Activated B cell treated with CpG ODN at 0.5 μM for 24 hours (primary cell): ENCODE measurements at places on chromosomes 7 and 10. TPM values are rescaled to one million over a fixed set of nuclear protein-coding genes. Genes with fewer than 3 reads are reported as not detected.

DNA sequence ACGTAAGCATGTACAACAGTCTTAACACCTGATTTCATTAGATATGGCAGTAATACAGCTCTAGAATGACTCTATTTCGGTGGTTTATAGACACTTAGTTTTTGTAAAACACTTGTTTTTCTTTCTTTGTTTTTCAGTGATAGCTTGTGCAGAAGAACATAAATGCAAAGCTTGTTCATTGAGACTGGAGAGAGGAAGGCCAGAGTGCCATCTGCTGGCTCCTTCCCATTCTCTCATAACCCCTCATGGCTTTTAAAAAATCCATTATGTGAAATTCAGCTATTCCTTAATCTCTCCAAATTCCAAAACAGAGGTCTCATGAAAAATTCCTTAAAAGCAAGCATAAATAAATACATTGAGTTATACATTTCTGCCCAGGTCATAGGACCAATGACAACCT, 76.3 kb downstream of the CACNB2 start:
- DNase-seq: no peak
- H3K27ac ChIP-seq: no peak overlapping the region
- no peaks in the 10 kb centered on the region for H3K36me3 ChIP-seq
- H3K4me3 ChIP-seq: no peak overlapping the region
- no peaks in the 10 kb centered on the region for H3K27me3 ChIP-seq

BUD31 gene
- 93.7 and 113 TPM in 2 replicates for total RNA-seq

DNA sequence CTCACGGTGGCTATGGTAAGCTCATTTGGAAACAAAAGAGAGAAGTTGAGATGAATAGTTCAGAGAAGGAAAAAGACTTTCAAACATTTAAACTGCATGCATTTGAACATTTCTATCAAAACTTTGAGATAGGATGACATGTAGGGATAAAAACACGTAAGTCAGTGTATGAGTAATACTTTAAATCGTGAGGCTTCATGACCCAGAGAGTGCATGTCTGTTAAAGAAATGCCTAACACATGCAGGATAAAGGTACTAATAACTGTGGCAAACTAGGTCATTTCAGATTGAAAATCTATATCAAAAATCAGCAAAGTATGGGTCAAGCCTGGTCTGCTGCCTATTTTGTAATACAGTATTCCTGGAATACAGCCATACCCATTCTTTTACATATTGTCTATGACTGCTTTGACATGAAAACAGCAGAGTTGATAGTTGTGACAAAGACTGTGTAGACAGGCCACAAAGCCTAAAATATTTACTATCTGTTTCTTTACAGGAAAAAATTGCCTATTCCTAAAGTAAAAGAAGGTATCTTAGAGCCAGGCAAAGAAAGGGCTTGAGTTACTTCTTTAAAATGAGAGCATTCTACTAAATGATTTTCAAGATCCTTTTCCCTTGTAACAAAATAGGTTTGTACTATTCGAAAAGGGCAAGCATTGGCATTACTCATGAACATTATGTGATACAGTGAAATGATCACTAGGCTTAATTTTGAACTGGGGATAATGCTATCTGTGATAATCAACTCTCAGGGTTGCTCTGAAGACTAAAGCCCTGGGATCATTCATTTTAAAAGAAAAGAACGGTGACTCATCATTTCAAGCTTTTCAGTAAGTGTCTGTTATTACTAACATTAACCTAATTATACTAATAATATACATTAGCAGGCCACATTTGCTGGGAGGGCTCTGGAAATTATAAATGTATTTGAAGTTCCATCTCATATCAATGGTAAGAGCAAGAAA, 185.9 kb downstream of the CRPPA start:
- no peak overlapping the region for H3K4me3 ChIP-seq
- H3K27me3 ChIP-seq: no peaks in the 10 kb centered on the region
- DNase-seq: no peak
- no peaks in the 10 kb centered on the region for H3K4me1 ChIP-seq

- no peaks in the 10 kb centered on the region for H3K36me3 ChIP-seq
- peaks cover 38% of the 10 kb centered on the region for H3K27me3 ChIP-seq
- no peak overlapping the region for H3K27ac ChIP-seq
- H3K4me1 ChIP-seq: peaks cover 5% of the 10 kb centered on the region
- DNase-seq: peak; percentile 24
Measured at GRCh38 chr7:29189743-29190201, 4.8 kb upstream of the CHN2 start.

CYP3A7 gene
- total RNA-seq: not detected in 2 replicates

- peak overlapping the region; percentile 93 for H3K27ac ChIP-seq
- peak overlapping the region; percentile 56 for H3K4me3 ChIP-seq
Measured at GRCh38 chr10:90999512-91000172, 78.8 kb upstream of the ANKRD1 start.

DNA sequence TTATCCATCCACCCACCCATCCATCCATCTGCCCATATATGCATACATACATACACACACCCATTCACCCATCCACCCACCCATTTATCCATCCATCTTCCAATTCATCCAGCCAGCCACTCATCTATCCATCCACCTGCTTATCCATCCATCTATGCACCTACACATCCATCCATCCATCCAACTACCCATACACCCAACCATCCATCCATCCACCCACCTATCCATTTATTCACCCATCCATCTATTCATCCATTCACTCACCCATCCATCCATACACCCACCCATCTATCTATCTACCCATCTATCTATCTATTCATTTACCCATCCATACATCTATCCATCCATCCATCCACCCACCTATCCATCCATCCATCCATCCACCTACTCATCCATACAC, 17.3 kb downstream of the TMEM72 start:
- no peaks in the 10 kb centered on the region for H3K4me1 ChIP-seq
- no peaks in the 10 kb centered on the region for H3K27me3 ChIP-seq
- no peak for DNase-seq
- no peak overlapping the region for H3K27ac ChIP-seq
- H3K36me3 ChIP-seq: no peaks in the 10 kb centered on the region

FOXK1 gene
- 37.5 and 42.7 TPM in 2 replicates for total RNA-seq

AKR1C8 gene
- not detected in 2 replicates for total RNA-seq

GRCh38 chr7:51970961-51971665, 654.5 kb upstream of the COBL start:
- no peaks in the 10 kb centered on the region for H3K36me3 ChIP-seq
- H3K27ac ChIP-seq: no peak overlapping the region
- no peak for DNase-seq
- no peaks in the 10 kb centered on the region for H3K27me3 ChIP-seq
- H3K4me3 ChIP-seq: no peak overlapping the region

GRCh38 chr7:53113424-53113823, 78.0 kb downstream of the POM121L12 start:
- no peaks in the 10 kb centered on the region for H3K27me3 ChIP-seq
- H3K27ac ChIP-seq: no peak overlapping the region
- DNase-seq: no peak
- no peak overlapping the region for H3K4me3 ChIP-seq
- no peaks in the 10 kb centered on the region for H3K36me3 ChIP-seq

DNA sequence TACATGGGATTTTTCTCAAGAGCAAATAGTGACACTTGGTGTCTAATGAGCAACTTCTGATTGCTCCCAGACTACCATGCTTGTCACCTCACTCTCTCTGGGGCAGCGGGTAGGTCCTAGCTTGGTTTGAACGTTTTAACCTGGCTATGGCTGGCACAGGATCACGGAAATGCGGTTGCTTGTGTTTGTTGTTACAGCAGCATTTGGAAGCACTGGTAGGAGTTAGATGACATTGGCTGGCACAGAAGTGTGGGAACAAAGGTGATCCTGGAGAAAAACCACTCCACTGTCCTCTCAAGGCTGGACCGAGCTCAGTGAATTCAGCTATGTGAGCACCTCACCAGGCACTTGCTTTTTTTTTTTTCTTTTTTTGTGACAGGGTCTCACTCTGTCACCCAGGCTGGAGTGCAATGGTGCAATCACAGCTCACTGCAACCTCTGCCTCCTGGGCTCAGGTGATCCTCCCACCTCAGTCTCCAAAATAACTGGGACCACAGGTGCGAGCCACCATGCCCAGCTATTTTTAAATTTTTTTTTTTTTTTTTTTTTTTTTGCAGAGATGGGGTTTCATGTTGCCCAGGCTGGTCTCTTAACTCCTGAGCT, 3.5 kb upstream of the PFKFB3 start:
- H3K4me3 ChIP-seq: no peak overlapping the region
- no peak overlapping the region for H3K27ac ChIP-seq
- peaks cover 5% of the 10 kb centered on the region for H3K36me3 ChIP-seq
- no peak for DNase-seq
- peaks cover 20% of the 10 kb centered on the region for H3K4me1 ChIP-seq

DNA sequence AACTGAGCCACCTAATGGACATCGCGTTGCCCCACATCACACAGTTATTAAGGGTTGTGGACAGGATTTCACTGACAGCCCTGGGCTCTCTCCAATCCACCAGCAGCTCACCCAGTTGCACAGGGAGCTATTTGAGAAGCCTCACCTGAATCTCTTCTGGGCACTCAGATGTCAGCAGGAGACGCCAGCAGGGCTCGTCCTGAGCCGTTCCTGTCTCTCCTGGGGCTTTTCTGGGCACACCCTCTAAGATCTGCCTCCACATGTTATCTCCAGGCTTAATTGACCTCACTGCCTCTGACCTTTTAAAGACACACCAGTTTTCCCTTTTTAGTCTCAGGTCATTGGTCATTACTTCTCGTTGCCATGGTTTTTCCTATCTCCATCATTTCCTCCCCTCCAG, 63.0 kb downstream of the GRID1 start:
- H3K27ac ChIP-seq: no peak overlapping the region
- no peak overlapping the region for H3K4me3 ChIP-seq
- H3K4me1 ChIP-seq: no peaks in the 10 kb centered on the region
- no peaks in the 10 kb centered on the region for H3K36me3 ChIP-seq
- DNase-seq: no peak

DNA sequence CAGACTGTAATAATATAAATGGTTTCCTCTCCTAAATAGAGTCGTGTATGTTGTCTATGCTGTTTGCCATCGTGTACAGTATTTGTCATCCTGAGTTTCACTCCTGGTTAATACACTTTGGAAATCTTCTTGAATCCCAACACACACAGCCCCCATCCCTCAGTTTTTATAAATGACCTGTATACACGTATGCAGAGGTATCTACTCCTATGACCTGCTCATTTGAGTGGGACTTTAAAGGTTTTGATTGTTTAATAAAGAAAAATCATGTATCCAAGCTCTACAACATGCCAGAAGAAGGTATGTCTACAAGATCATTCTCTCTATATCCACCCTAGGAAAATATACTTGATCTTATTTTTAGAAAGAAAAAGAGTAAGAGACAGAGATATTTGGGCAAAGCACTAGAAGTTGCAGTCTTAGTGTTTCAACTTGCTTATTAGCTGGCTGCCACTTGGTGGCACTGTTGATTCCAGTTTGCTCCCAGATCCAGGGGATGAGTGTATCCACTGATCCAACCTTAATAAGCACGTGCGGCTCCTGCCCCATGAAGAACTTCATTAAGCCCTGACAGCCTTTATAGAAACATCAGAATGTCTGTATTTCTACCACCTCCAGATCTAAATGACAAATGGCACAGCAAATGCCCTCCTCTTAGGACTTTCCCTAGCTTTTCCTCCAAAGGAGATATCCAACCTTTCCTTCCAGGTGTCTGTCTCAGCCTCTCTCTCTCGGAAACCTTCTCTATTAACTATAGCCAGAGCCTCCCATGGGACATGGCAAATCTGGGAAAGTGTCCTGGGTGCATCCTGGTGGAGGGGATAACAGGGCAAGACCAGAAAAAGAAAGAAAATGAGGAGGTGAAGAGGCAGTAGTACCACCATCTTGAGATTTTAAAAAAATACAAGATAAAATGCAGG, 181.6 kb upstream of the NEBL start:
- no peaks in the 10 kb centered on the region for H3K4me1 ChIP-seq
- H3K36me3 ChIP-seq: no peaks in the 10 kb centered on the region
- no peak overlapping the region for H3K27ac ChIP-seq
- H3K27me3 ChIP-seq: peaks cover 1% of the 10 kb centered on the region
- DNase-seq: no peak
- H3K4me3 ChIP-seq: no peak overlapping the region

GRCh38 chr10:45008524-45009161, 7.9 kb downstream of the ZNF22 start:
- peaks cover 3% of the 10 kb centered on the region for H3K27me3 ChIP-seq
- no peak overlapping the region for H3K27ac ChIP-seq
- H3K4me3 ChIP-seq: no peak overlapping the region
- no peaks in the 10 kb centered on the region for H3K4me1 ChIP-seq
- DNase-seq: no peak

FANK1 gene
- total RNA-seq: 0.20 and 0.42 TPM in 2 replicates

DNA sequence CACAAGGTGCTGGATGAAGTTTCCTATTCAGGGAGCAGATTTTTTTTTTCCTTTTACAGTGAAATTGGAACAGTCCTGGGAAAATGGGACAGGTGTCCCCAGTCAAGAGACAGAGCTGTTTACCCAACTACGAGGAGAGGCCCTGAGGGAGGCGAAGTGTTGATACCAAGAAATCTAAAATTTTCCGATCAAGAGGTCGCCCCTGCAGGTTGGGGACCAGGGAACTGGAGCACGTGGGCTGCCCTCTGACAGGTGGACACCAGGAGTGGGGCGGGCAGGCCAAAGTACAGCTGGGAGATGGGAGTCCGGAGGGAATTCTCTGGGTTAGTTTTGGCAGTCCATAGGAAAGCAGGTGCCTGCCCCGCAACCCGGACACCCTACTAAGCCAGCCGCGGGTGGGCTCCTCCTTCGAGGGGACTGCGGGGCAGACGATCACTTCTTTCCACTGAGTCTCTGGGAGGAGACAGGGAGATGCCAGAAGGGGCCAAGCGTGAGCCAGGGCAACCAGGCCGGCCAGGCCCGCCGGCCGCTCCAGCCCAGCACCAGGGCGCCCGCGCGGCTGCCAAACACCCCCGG, 965 bp upstream of the CAMK1D start:
- no peak for DNase-seq
- H3K36me3 ChIP-seq: peaks cover 7% of the 10 kb centered on the region
- peak overlapping the region; percentile 92 for H3K27ac ChIP-seq
- H3K27me3 ChIP-seq: no peaks in the 10 kb centered on the region

GRCh38 chr10:10792681-10793080, 225.0 kb upstream of the CELF2 start:
- H3K27me3 ChIP-seq: peaks cover 17% of the 10 kb centered on the region
- H3K27ac ChIP-seq: no peak overlapping the region
- H3K4me1 ChIP-seq: no peaks in the 10 kb centered on the region
- DNase-seq: no peak
- H3K4me3 ChIP-seq: no peak overlapping the region
- H3K36me3 ChIP-seq: no peaks in the 10 kb centered on the region

IPMK gene
- 6.7 and 7.6 TPM in 2 replicates for total RNA-seq

DNA sequence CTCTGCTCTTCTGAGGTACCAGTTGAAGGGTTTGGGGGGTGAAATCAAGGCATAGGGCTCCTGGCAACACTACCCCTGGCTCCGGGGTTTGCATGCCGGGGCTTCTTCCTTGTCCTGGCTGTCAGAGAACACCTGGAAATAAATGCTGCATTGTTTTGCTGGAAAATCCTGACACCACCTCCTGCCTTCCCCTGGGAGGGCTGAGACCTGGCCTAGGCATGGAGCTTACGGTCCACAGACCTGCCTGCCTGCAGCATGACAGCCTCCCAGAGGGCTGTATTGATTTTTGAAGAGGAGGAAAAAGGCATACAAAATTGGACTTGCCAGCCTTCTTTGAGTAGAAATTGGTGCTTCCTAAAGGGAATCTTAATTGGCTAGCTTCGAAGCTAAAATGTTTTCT, 227.1 kb downstream of the MGMT start:
- H3K4me3 ChIP-seq: no peak overlapping the region
- H3K36me3 ChIP-seq: peaks cover 5% of the 10 kb centered on the region
- H3K4me1 ChIP-seq: no peaks in the 10 kb centered on the region
- H3K27me3 ChIP-seq: no peaks in the 10 kb centered on the region
- H3K27ac ChIP-seq: no peak overlapping the region
- no peak for DNase-seq

CALHM1 gene
- 0.40 and 0.42 TPM in 2 replicates for total RNA-seq

COPS6 gene
- 88.3 and 108 TPM in 2 replicates for total RNA-seq
